ENCODE measurements at places on chromosomes 13 and 19.

GRCh38 chr19:13637664-13638063 lies 126.7 kb upstream of the MRI1 start:
- no peak for DNase-seq

DNA sequence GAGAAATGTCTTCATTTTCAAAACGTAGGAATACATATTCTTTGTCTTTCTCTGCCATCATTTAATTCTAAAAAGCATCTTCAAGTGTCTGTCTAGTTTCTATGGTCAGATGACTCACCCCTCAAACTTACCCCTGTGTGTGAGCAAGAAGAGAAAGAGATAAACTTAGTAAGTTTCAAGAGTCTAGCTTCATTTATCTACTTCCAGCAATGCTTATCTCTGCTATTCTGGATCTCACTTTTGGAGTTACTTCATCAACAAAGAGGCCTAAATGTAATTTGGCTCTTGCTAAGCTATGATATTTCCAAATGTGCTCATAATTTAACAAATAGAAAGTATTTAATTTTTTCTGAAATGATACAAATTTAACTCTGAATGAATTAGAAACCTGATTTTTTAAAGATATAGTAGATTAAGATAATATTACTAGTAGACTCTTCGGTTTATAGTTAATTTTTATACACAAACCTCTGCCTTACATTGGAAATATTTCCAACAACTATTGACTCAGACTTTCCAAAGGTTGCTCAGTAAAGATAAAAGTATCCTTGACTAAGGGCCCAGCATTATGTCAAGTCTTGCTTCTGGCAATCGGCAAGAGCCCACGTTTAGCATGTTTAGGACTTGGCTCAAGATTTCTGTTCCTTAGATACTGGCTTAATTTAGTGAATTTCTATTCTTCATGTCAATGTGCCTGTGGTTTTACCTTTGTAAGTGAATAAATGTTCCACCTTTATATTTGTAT lies 1511.0 kb upstream of the SLC10A2 start:
- no peak for DNase-seq

DNA sequence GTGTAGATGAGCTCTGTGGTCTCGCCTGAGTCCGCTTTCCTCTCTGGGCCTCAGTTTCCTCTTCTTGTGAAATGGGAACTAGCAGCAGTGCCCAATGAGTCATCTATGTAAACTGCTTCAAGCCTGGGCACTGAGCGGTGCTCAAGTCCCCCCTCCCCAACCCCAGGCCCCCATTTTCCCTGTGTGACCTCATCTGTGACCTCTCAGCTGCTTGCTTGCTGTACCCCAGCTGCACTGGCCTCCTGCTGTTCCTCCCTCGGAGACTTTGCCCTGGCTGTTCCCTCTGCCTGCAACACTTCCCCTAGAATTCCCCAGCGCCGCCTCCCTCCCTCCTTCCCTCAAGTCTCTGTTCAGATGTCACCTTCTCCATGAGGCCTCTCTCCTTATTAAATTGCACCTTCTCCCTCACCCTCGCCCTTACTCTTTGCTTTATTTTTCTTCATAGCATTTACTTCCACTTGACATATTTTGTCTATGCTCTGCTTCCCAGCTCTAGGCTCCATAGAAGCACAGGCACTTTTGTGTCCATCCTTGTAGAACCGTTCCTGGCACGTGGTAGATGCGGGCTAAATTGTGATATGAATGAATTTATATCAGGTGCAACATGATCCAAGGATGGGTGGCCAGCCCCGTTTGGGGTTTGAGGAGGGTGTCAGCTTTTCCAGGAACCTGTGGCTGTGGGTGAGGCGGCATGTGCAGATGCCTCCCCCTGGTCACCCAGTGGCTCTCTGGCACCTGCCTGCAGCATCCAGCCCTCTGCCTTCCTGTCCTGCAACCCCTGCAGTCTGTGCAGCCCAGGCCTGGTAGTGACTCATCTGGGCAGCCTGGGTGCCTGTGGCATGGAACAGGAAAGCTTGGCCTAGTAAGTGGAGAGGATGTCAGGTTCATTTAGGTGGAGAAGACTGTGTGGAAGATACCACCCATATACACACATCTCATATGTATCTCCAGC lies 26.3 kb downstream of the SIPA1L3 start:
- peak; percentile 37 for DNase-seq

- no peak for DNase-seq
Observed at GRCh38 chr13:109933476-109933875, 147.1 kb upstream of the IRS2 start.

DNA sequence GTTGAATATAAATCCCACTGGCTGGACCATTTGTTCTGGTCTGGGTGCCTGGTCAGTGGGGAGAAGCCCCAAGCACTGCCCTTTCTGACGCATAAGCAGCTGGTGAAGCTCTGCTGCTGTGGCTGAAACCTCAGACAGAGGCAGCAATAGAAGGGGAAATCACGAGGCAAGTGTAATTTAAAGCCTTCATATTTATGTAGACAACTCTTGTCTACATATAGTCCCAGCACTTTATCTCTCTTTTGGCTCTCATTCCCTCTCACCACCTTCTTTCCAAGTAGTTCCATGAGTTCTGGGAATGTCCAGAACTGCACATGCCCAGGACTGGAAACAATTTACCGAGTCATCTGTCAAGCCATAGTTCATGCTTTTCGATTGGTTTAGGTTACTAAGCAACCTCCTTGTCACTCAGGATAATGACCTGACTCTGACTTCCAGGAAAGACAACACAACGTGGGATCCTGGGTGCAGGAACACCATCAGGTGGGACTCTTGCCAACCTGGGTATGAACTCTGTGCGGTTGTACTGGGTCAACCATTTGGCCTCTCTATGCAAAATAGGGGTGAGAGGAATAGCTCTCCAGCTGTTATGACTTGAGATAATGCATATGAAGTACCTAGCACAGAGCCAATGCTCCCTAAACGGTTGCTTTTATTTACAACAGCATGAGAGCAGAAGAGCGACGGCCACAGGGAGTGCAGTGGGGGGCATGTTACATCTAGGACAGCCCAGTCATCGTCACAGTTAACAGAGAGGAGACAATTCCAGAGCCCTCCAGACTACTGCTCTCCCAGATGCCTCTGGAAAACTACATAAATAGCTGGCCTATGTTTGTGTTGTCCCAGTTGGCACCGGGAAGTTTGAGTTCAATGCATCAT lies 321.9 kb downstream of the FOXO1 start:
- DNase-seq: peak; percentile 60

GRCh38 chr19:19696386-19696785 lies 27.7 kb downstream of the ZNF101 start:
- DNase-seq: no peak

GRCh38 chr13:29513981-29514719 lies 81.3 kb downstream of the SLC7A1 start:
- no peak for DNase-seq

DNA sequence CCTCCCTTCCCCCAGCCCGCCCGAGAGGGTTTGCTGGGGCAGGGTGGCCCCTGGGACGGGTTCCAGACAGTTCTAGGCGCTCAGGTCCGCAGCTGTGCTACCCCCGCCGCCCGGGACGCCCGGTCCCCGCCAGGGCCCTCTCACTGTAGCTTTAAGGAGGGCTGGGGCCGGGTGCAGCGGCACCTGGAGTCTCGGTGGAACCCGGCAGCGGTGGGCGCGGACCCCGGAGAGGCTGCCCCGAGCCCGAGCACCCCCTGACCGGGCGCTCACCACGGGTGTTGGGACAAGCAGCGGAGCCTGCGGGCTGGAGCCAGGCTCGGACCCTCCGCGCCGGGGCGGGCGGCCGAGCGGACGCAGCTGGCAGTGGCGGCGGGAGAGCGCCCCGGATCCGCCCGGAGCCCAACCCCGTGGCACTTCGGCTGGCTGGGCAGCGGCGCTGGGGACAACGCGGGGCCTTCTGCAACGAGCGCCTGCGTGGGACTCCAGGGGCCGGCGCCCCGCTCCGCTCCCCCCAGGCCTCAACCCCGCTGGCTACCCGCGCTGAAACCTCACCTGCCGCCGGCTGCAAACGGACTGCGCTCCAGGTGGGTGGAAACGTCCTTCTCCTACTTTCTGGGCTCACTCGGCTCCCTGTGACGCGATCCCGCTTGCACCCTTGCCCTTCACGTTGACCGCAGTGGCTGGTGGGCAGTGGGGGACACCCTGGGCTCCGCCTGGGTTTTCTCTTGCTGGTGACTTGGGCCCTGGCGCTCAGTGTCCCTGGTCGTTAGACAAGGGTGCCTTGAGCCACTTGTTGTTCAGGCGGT lies 81.1 kb downstream of the ZNF429 start:
- DNase-seq: no peak

DNA sequence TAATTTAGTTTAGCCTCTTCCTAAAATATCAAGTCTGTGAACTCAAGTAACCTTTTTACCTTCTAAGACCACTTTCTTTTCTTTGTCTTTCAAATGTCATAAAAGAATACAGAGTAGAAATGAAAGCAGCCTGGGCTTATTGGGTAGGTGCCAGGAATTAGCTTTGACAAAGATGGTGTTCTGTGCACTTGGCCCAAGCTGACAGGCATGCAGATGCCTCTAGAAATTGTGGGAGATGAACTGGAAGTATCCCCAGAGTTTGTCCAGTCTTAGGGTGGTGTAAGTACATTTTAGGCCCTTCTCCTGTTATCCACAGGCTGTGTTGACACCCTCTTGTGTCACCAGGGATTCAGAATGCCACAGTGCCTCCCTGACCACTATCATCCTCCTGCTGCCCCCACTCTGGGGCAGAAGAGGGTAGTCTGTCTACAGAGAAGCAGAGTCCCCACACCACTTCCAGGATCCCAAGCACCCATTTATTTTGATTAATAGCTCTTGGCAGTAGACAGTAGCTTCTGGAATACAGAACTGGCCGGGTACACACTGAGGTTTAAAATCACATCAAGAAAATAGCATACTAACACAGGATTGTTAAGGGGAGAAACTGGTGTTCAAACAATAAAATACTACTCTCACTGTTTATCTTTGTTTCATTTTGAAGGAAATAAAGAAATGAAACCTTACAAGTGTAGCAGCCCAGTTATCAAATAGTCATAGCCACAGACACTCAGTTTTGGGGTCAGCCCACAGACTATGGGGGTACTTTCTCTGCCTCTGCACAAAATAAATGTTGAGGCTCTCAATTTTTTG lies 343.2 kb downstream of the KCNRG start:
- no peak for DNase-seq

- DNase-seq: no peak
Observed at GRCh38 chr13:22837980-22838647, 342.7 kb upstream of the SGCG start.

- DNase-seq: no peak
Observed at GRCh38 chr13:101474419-101474957, 22.0 kb downstream of the ITGBL1 start.

- DNase-seq: no peak
Observed at GRCh38 chr13:42486711-42487198, 87.2 kb upstream of the TNFSF11 start.

DNA sequence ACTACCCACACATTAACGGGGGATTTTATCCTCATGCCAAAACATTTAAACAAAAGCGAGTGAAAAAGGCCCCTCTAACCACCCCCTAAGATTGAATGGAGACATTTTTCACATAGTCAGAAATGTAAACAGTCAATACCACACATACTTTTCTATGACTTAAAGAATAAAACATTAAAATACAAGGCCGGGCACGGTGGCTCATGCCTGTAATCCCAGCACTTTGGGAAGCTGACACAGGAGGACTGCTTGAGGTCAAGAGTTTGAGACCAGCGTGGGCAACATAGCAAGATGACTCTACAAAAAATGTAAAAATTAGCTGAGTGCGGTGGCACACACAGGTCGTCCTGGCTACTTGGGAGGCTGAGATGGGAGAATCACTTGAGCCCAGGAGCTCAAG lies 47.3 kb downstream of the MPHOSPH8 start:
- no peak for DNase-seq

GRCh38 chr13:48653472-48653939 lies at the start of gene CYSLTR2:
CYSLTR2 (plus strand) TSS chr13:48653929; CDS start chr13:48706818, 52,889 bp downstream.
- DNase-seq: peak; percentile 53

GRCh38 chr13:53098455-53098854 lies 69.8 kb downstream of the OLFM4 start:
- DNase-seq: no peak

DNA sequence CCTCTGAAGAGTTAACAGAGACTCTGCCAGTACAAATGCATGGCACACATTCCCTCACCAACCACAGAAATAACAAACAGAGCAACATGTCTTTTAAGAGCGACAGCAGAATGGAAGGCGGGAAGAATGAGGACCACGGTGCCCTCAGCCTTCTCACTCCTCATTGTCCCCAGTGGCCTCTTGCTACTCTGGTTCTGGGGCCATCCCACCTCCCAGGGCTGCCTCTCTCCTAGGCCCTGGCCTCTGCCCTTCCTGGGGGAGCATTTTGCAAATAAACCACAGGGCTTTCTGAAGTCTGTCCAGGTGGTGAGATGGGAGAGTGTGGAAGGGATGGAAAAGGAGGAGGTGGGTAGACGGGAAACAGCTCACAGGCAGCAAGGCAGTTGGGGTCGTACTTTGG lies 28.3 kb downstream of the CYP2B6 start:
- DNase-seq: no peak

- no peak for DNase-seq
Observed at GRCh38 chr19:720345-721160, 11.8 kb downstream of the PALM start.

- DNase-seq: no peak
Observed at GRCh38 chr13:113229791-113230190, 20.4 kb downstream of the CUL4A start.

DNA sequence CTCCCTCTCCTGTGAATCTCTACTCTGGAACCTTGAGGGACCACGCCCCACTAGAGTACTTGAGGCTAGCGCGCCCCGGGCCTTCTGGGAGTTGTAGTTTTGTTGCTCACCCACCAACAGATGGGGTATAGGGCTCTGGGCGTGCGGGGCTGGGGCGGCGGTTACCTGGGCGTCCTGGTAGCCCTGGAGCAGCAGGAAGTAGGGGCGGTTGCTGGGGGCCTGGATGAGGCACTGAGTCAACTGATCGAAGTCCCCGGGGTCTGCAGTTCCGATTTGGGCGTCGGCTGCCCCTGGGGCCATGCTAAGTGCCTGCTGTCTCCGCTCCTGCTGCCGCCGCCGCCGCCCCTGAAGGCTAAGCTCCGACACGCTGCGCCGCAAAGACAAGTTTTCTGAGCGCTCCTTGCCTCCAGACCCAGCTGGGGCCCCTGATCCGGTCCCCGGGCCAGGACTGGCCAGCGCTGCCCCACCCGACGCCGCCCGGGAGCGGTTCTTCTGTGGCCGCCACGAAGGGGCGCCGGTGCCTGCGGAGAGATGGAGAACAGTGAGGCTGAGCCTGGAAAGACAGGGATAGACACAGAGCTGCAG lies 5.3 kb downstream of the RASIP1 start:
- no peak for DNase-seq

DNA sequence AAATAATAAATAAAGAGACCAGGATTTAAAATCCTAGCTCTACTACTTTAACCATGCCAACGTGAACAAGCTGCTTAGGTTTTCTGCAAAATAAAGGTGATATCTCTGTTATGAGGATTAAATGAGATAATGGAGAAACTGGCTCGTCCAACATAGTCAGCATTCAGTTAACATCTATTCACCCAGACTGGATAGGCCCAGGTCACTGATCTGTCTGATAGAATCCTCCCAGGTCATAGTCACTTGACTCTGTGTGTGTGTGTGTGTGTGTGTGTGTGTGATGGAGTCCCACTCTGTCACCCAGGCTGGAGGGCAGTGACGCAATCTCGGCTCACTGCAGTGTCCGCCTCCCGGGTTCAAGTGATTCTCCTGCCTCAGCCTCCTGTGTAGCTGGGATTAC lies 12.9 kb upstream of the RAB8A start:
- no peak for DNase-seq
